ENCODE measurements at places on chromosomes 2 and 18.

GRCh38 chr18:78080081-78080480 is 830.4 kb downstream of the GALR1 start:
- no peak for DNase-seq

DNA sequence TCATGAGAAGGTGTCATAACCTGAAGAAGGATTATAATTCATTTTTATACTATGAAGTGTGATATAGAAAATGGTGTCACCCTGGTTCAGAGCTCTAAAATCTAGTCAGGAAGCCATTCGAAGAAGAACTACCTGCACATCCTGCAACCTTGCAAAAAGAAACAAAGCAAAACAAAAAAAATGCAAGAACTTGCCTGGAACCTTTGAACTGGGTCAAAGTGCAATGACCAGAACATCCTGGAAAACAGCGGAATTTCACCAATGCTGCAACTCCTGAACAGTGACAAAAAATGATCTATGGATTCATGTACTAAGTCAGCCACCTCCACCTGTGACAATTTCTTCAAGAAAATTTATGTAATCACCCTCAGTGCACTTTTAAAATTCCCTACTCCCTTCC is 1083.3 kb upstream of the GYPC start:
- DNase-seq, result no peak

DNA sequence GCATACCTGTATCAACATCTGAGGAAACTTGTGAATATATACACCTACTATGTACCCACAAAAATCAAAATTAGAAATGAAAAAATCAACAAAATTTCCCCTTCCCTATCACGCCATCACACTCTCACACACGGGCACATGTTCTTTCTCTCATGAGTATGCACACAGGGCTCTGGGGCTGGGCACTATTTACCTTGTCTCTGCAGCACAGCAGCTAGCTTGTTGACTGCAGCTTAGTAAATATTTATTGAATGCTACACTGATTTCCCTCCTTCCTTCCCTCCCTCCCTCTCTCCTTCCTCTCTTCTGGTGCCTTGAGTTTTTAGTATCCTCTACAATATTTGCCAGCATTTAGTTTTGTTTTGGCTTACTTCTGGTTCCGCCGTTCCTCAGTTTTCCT is 182.7 kb upstream of the LHCGR start:
- no peak for DNase-seq

- no peak for DNase-seq
Observed at GRCh38 chr2:64766841-64767669, 113.3 kb upstream of the SERTAD2 start.

DNA sequence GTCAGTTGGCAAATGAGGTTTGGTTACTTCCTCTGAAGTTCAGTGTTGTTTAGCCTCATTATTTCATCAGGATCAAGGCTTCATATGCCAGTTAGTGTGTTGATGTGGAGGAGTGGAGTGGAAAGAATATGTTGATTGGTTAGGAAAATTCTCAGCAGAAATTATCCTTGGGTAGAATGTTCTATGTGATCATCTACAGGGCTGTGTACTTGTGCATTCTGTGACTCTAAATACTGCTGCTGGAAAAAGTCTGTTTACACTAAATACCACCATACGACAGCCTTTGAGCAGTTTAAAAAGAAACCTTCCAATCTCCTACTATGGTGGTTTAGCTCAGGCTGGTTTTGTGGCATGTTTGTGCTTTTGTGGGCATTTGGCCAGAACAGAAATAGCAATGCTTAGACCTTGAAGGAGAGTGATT is 25.8 kb downstream of the CAB39 start:
- DNase-seq, result no peak

DNA sequence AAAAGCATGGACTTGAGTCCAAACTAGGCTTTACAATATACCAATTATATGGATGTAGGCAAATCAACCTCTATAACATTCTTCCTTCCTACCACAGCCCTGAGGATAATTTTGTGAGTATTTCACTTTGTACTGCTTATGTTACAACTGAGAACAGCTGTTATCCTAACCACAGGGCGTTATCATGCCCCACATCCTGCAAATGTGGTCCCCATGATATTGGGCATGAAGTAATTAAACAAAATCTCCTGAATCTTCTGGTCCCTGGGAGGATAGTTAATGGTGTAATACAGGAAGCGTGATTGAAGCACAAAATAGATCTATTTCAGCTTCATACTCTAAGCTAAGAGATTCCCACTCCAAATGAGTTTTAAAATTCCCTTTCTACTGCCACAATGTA is 223.6 kb downstream of the CDH20 start:
- DNase-seq, result no peak

GRCh38 chr2:43075054-43075593 is 151.3 kb downstream of the ZFP36L2 start:
- peak; percentile 81 for DNase-seq

DNA sequence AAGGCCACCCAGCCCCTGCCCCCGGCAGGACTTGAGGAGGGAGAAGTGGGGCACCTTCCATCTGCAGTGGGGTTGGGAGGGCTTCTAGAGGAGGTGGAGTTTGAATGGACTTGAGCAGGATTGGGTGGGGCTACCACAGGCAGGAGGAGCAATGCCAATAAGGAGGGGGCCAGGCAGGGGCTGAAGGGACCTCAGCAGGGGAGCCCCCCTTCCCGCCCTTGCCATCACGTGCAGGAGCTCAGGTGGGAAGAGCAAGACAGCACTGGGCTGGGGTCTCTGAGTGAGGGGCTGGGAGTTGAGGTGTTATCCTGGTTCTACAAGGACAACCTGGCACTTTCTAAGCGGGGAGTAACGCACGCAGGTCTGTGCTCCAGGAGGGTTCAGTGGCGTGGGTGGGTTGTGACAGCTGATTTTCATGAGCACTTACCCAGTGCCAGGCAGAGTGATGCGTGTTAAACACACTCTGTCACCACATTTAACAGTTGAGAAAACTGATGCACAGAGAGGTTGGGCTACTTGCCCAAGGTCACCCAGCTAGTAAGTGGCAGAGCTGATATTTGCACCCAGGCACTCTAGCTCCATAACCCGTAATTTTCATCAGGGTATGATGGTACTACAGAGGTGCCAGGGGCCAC is 4.8 kb downstream of the CHRND start:
- peak; percentile 5 for DNase-seq

- no peak for DNase-seq
Observed at GRCh38 chr18:78517328-78517727, 462.3 kb upstream of the SALL3 start.

GRCh38 chr18:68800075-68800474 is 2.2 kb downstream of the CCDC102B start:
- DNase-seq, result no peak

DNA sequence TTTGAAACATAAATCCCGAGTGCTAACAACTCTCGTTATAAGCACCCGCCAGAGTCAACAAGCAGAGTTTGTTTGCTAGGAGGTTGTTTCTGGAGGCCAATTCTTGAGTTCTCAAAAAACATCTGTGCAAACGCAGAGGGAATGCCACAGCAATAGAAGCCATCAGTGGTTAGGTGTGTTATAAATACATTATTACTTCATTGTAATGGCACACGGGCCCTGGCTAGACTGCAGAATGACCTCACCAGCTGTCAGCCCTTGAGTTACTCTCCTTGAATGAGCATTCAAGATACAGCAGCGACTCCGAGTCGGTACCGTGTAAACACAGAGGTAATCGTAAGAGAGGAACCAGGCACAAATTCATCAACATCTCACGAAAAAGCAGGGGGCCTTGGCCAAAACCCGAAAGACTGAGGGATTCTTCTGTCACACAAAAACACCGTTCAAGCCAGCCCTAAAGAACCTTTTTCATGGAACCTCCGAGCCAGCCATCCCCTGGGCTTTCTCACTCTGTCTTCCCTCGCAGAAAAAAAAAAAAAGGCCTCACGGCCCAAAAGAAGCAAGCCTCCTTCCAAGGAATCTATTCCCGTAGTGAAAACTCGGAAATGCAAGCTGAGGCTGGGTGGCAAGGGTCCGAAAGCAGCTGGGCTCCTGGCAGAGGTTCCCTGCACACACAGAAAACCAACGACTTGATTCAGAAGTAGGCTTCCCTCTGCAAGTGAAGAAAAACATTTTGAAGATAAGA is 133.7 kb upstream of the MEIS1 start:
- peak; percentile 66 for DNase-seq

DNA sequence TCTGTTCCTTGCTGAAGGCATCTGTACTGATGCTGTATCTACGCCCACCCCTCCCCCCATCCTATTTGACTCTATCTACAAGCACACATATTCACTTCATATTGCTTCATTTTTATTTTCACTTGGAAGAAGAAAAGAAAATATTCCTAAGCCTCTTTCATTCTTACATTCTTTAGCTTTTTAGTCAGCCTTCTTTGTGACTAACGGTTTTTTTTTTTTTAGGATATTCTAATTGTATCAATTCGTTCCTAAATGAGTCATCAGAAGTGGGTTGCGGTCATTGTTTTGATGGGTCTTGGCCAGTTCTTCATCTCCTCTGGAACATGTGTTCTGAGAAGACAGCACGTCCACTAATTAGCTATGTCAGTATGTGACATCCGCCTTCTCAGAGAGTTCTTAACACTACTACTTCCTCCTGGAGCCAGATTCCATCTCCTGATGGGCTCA is 88.7 kb downstream of the MYO1B start:
- DNase-seq, result no peak

- no peak for DNase-seq
Observed at GRCh38 chr2:170155022-170155722, 22.8 kb upstream of the MYO3B start.

DNA sequence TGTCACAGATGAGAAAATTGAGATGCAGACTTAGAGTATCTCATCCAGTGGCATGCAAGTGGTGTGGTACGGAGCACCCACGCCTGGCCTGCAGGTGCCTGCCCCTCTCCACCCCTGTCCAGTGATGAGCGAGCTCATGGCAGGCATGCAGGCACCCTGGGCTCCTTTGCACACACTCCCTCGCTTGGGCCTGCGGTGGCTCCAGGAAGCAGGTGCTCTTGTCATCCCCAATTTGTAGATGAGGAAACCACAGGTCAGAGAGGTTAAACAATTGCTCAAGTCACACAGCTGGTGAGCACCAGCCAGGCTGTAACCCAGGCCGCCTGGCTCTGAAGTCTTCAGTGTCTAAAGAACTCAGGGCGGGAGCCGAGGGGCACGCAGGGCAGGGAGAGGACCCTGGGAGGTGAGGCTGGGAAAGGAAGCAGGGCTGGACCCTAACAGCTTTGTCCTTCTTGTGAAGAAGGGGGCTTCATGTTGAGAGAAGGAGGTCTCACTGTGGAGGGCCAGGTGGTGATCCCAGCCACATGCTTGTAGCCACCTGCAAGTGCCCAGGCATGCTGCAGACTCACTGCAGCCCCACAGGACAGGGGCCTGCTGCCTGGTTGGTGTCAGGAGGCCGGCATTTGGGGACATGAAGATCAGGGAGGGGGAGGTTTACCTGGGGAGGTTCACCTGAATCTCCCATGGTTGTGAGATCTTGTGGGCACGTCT is 166.2 kb downstream of the SH3RF3 start:
- DNase-seq, result no peak

DNA sequence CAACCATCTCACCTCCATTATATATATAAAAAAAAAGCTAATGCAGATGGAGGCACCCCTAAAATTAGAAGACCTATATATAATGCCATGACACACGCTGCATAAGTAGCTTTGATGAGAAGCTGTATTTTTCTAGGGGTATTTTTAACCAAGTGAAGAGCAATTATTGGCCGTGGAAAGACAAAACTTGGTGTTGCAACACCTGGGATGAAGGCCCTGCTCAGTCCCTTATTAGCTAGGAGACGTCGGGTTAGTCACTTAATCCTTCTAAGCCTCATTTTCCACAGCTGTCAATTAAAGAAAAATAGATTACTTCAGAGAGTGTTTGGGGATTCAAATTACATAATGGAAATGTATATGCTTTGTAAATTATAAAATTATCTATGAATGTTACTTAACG is 63.0 kb downstream of the WDR75 start:
- no peak for DNase-seq

DNA sequence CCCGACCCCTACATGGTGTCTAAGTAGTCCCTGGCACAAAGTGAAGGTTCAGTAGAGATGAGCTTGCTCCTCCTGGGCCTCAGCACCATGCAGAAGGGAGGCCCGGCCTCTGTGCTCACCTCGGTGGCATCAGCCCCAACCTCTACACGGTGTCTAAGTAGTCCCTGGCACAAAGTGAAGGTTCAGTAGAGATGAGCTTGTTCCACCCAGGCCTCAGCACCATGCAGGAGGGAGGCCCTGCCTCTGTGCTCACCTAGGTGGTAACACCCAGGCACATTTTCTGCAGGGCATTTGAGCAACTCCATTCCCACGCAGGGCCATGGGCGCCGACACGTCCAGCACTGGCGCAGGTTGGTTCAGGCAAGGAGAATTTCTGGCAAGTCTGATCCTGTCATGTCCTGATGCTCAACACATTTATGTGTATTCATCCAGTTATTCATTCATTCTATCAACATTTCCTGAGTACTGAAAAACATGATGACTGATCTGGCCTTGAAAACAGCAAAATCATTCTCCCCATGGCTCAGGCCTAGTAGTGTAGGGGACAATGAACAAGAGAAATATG is 408.2 kb upstream of the MYT1L start:
- no peak for DNase-seq

DNA sequence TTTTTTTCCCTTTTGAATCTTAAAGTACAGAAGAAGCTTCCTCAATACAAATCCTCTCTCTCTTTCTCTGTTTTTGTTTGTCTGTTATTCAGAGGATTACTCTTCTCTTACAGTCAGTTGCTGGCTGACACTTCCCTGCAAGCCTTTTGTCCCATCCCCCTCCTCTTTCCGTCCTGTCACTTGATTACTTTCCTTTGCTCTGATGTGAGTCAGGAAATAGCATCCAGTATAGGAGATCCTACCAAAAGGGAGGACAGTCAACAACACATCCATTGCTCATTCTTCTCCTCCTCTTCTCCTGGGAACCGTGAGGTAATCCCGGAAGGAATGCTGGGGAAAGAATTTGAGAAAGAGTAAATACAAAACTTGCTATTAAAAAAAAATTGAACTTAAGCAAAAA is 79.3 kb upstream of the SCN7A start:
- DNase-seq, result no peak

DNA sequence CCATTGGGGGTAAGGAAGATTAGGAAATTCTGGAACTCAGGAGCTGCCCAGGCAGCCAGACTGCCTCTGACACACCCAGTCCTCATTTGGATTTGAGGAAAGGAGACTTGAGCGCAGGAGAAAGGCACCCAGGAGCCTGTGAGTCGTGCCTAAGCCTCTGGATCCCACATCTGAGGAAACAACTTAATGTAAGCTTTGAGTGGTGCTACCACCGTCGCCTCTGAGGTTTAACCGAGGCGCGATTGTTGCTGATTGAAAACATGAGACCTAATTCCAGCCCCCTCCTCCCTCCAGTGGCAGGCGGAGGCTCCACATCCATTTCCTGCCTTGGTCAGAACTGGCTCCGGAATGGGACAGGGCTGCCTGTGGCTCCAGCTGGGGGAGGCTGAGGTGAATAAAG is 176.7 kb upstream of the PKDCC start:
- peak; percentile 26 for DNase-seq
